ENCODE measurements at places on chromosomes 2 and 18.

GRCh38 chr2:85164145-85164569 is 31.0 kb downstream of the TCF7L1 start:
- no peak for DNase-seq

DNA sequence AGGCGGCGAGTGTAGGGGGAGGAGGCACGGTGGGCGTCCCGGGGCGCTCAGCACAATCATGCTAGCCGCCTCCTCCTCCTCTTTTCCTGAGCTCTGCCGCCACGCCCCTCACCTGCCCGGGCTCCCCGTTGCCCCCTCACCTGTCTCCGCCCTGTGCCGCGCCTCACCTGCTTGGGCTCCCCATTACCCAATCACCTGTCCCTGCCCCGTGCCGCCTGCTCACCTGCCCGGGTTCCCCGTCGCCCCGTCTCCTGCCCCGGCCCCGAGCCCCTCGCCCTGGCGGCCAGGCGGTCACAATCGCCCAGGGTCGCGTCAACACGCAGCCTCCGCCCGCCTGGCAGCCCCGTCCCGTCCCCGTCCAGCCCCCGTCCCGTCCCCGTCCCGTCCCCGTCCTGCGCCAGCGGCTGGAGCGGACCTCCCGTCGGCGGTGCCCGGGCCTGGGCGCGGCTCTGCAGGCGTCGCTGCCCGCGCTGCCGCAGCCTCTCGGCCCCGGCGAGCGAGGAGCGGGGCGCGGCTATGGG is at the start of gene DCDC2C:
DCDC2C (plus strand) TSS at position 340 of the 521 bp plus-strand sequence; CDS start at position 517, 177 bp downstream.
- no peak for DNase-seq

DNA sequence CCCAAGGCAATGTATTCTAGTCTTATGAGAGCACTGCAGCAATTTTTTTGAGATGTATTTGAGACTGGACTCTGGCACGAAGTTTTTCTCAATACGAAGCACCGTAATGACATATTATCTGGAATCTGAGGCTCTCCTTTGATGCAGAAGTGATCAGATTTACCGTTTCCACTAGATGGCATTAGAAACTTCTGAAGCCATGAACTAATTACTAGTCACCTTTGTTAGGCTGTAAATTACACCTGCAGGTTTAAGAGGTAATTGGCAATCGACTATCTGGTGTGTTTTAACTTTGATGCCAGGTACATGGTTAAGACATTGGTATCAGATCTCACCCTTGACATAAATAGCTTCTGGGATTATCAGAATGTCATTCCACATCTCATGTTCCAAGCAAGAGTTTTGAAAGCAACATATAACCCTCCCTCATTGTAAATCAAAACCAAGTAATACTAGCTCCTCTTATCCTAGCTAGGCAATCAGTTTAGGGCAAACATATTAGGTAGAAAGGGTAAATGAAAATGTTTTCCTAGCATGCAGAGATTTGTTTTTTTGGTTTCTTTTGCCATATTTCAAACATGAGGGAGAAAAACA is 254.6 kb upstream of the SPRED2 start:
- no peak for DNase-seq

DNA sequence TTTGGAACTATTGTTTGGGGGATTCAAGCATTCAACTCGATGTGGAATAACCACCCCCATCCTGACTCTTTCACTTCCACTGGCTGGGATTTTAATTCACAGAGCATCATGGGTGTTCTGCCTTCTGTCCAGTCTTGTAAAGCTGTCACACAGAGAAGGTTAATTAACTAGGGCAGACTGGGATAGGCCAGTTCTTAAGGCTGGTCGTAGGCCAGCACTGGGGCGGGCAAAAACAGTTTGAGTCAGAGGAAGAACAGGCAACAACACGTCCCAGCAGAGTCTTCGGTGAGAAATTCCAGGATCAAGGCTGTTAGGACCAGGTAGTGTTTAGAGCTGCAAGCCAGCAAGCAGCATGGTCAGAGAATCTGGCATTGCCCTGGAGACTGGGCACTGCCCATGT is 4.0 kb upstream of the RNF152 start:
- no peak for DNase-seq

DNA sequence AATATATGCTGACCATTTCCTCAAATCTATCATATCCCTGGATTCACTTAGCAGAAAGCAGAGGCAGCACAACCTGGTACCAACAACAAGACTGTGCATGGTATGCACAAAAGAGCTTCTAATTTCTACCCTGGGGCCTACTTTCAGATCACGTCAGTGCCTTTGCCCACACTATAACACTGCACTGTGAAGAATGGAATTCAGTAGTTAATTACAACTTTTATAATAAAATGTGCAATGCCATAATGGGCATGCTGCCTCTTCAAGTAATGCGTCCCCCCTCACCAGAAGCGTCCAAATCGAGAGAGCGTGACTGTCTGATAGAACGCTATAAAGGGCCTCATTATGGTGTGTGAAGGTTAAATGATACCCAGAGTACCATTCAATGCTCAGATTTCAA is 328.1 kb upstream of the PKDCC start:
- no peak for DNase-seq

GRCh38 chr18:24936691-24937090 is 415.3 kb downstream of the ZNF521 start:
- DNase-seq, result no peak

- no peak for DNase-seq
These were observed 46.9 kb upstream of the SMAD7 start for GRCh38 chr18:48997681-48997984.

DNA sequence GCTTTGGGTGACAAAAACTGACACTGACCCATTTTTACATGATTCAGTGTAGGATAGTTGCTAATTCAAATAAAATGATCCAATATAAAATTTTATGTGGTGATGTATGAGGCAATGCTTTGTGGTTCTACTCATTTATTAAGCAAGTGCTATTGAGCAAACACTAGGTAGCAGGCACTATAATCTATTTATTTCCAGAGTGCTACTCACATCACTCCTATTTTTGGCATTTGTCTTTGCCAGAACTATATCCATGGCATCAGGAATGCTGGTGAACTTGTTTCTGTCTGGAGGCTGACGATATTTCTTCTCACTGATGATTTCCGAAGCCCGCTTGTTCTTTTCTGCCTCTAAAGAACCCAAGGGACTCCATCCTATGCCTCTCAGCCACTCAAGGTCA is 84.3 kb downstream of the NEB start:
- DNase-seq, result no peak

DNA sequence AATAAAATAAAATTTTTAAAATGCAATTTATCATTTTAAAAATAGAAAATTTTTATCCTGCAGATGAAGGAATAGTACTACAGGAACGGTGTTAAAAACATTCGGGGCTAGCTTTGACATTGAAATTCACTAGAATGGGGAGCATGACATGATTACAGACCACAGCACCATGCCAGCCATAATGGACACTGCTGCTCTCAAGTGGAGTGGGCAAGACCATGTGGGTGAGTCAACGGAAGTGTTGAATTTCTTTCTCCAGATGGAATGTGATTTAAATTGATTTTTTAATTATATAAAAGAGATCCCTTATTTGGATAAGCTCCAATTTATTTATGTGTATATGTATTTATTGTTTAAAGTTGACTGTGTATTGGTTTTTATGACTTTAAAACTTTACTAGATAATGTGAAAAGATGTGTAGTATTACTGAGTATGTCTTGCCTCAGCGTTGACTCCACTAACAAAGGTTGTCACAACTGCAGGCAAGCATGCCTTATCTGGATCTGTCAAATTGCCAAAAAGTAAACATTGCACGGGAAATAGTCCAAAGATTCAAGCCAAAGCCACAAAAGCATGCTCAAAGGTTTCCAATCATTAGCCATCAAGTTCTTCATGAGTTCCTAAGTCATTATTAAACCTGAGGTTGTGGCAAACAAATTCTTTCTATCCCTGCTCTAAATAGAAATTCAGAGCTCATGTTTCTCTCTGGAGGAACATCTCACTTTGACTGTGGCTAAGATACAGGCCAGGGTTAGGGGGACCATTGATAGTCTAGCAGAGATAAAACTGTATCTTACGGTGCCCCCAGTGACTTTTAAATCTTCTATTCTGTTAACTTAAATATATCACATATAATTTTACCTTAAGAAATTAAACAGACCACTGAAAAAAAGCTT is 536.9 kb downstream of the TMX3 start:
- DNase-seq, result no peak

DNA sequence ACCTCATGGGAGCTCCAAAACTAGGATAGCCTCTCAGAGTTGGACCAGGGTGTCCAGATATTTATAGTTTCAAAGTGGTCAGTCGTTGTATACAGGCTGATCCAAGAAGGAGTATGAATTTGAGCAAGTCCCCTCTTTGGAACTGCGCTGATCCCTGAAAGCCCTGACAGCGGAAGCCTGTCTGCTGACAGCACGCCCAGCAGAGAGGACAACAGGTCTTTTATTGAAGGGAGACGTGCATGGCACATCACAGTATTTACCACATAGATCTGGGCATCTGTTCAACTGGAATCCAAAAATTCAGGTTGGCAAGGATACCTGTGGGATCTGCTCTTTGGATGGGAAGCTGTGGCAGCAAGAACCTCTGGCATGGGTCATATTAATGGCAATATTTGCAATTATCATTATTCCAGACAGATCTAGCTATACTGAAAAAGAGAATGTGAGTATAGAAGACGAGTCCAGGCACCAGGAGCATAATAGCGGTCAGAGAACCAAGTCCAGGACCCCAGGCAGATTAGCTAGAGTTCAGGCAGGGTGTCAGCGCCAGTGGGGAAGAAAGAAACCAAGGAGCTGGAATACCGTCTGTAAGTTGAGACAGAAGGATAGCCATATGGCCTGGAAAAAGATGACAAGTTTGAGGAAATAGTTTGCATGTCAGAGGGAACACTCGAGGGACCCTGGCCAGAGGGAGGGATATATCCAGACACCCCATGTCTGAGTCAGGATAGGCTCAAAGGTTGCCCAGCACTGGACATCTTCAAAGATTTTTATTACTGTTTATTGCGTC is 260.4 kb upstream of the FANCL start:
- DNase-seq, result no peak

DNA sequence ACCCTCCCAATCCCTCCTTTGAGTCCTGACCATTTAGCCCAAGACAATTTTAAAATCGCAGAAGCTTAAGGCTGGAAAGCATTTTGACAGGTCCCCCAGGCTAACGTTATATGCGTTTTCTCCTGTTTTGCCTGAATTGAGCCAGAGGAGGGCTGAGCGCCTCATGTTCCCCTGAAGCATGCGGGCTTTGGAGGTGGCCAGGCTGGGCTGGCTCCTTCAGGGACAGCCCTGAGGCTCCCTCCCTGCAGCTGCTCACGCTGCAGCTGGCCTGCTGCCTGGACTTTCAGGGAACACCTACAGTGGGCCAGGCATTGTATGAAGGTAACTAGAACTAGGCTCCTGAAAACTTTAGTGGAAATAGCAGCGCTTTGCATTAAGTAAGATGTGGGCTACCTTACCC is 179.2 kb downstream of the ACKR3 start:
- DNase-seq, result no peak

DNA sequence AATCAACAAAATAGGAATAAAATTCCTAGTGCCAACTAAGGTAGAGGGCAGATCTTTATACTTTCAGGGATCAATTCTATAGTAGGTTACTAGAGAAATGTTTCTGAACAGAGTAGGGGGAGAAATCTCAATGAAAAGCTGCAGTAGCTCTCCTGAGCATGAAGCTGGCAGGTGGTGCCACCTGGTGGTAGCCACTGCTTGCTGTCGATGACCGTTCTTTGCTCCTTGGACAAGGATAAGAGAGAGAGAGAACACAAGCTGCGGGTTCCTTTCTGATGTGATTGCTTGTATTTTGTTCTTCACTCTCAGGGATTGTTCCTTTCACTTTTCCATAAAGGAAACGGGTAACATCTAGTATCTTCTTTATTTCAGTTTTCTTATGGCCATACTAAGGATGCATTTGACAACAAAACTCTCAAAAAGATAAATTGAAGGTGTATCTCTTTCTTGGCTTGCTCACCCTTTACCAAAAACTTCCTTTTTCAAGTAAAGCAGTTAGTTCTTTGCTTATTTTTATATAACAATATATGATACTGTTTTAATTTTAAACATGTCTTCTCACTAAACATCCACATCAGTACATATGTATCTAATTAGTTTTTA is 18.6 kb upstream of the MRPL19 start:
- peak; percentile 49 for DNase-seq

- DNase-seq, result no peak
These were observed 369.9 kb downstream of the CLIP4 start for GRCh38 chr2:29485117-29485516.

DNA sequence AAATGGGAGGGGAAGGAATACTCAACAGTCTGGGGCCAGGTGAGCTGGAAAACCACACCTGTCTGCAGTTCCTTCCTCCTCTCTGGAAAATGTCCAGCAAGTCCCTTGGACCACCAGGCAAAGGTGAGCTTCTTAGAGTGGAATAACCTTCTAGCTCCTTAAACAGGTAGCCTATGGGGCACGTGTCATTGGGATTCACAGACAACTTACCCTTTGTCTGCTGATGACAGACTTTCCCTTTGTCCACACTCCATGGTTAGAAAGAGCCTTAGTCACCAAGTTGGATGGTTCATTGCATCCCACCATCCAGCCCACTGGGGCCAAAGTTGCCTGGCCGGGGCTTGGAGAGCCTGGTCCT is 98.0 kb upstream of the ITGA6 start:
- DNase-seq, result no peak

DNA sequence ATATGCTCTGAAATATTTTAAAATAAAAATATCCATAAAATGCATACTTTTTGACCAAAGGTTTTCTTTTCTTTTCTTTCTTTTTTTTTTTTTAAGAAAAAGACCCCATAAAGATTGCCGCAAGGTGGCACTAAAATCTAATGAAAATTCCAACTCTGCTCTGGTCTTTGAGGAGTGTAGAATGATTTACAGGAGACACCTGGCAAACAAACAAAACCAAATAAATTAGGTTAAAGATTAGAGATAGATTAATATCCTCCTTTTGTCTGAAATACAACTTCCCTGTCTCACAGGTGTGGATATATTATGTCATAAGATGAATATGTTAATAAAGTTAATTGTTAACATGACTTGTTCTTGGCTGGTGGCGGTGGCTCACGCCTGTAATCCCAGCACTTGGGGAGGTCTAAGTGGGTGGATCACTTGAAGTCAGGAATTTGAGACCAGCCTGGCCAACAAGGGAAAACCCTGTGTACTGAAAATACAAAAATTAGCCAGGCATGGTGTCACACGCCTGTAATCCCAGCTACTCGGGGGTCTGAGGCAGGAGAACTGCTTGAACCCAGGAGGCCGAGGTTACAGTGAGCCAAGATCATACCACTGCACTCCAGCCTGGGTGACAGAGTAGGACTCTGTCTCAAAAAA is 3.5 kb upstream of the RHOB start:
- no peak for DNase-seq

GRCh38 chr2:138600732-138601457 is 99.3 kb downstream of the SPOPL start:
- no peak for DNase-seq

DNA sequence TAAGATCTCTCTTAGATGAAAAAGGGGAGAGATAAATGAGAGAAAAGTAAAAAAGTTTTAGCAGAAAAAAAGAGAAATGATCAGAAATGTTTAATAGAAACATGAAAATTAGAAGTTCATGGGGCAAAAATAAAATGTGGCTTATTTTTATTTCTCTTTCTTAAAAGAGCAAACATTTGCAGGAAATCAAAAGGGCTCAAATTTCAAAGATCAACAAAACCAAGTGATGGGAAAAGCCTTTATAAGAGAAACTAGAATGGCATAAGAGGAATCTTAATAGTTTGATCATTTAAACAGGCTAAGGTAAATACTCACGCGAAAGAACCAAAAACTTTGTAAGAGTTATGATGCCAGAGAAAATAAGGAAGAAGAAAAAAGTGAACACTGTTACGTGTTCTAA is 23.3 kb upstream of the DAW1 start:
- DNase-seq, result no peak

GRCh38 chr2:163670929-163671328 is 64.9 kb downstream of the FIGN start:
- no peak for DNase-seq

GRCh38 chr2:207926989-207927300 is 98.4 kb downstream of the PLEKHM3 start:
- DNase-seq, result no peak
